ENCODE measurements at places on chromosomes 11 and 22.

DNA sequence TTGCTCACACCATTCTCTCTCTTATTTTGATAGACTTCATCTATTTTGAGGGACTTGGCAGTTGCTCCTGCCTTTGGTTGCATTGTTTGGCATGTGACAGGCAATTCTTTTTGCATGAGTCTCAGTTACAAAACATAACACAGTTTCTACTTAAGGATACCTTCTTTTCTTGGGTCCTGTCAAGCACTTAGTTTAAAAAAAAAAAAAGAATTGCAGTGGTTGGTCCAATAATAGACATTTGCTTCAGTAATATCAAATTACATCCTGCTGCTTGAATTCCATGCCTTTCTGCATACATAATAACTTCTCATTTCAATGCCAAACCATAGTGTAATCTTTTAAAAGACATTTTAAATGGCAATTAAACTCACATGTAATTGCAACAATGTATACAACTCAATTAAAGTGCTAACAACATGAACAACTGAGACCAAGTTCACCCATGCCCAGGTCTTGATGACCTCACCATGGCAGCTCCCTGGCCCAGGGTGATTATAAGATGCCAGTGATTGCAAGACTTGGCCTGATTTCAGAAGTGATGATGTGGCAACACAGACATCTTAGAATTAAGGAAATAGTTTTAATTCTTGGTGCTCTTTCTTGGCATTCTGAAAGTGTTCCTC is 32.2 kb upstream of the PLET1 start:
- no peak for DNase-seq

- no peak for DNase-seq
These were observed 59.4 kb upstream of the HMGXB4 start for GRCh38 chr22:35197886-35198285.

GRCh38 chr11:47485107-47485506 is 36.2 kb upstream of the RAPSN start:
- DNase-seq = no peak

DNA sequence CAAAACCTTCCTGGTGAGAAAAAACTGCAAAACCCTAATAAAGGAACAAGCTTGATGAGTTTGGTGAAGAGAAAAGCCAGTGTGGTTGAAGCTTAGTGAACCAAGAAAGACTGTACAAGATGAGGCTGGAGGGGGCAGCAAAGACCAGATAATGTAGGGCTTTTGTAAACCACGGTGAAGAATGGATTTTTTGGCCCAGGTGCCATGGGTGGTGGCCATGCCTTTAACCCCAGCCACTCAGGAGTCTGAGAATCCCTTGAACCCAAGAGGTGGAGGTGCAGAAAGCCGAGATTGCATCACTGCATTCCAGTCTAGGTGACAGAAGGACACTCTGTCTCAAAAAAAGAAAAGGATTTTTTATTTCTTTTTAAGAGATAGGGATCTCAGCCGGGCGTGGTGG is 5.0 kb upstream of the ZDHHC5 start:
- DNase-seq = no peak

DNA sequence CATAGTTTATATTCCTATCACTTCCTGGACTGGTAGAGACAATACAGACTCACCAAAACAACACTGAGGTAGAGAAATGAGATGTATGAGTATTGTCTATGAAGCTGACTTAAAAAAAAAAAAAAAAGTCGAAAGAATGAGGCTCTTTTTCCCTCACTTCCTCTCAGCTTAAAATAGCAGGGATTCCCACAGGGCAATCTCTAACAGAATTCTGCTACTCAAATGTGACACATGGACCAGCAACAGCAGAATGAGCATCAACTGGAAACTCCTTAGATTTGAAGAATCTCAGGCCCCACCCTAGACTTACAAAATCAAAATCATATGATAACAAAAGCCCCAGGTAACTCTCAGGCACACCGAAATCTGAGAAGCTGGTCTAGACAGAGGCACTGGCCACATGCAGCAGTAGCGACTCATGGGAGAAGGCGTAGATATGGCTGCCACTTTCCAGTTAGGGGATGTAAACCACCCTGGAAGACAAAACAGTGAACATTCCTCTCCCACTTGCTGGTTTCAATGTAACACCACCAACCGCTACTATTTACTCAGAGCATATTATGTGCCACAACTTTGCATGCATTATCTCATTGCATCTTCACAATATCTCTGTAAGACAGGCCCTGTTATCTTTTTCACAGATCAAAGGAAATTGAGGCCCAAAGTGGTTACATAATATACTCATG is 128.0 kb downstream of the RBFOX2 start:
- DNase-seq = no peak

DNA sequence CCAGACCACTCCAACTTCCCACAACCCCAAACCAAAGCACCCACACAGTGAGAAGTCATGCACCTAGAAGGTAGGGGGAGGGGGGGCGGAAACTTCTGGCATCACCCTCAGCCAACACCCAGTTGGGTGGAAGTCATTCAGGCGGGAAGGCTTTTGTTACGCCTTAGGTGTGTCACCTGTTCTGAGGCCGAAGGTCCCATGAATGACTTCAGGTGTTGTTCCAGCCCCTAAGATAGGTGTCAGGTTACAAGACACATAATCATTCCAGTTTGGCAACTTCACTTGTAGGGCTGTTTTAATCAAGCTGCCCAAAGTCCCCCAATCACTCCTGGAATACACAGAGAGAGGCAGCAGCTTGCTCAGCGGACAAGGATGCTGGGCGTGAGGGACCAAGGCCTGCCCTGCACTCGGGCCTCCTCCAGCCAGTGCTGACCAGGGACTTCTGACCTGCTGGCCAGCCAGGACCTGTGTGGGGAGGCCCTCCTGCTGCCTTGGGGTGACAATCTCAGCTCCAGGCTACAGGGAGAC is at the start of gene TMPRSS4:
TSS of gene TMPRSS4 (plus strand) at position 325 of the 528 bp plus-strand sequence. CDS start 225 bp downstream, outside the sequence.
- no peak for DNase-seq

GRCh38 chr11:102419181-102419580 is 33.4 kb downstream of the TMEM123 start:
- DNase-seq = no peak

DNA sequence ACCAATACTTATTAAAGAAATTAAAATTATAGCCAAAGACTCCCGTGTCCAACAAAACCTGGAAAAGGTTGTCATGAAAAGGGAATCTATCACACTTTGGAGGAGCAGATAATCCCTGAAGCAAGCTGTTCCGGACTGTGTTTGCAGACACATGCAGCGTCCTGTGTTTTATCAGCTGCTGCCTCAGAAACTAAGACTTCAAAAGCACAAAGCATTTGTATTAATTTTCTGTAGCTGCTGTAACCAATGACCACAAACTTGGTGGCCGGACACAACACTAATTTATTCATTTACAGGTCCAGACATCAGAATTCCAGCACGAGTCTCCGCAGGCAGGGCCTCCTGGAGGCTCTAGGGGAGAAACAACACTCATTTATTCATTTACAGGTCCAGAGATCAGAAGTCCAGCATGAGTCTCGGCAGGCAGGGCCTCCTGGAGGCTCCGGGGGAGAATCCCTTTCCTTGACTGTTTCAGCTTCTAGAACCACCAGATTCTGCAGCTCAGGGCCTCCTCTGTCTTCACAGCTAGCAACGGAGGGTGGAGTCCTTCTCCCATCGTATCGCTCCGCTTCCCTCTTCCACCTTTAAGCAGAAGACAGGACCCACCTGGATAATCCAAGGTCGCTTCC is 465.3 kb downstream of the BRD1 start:
- DNase-seq = no peak

GRCh38 chr22:47293368-47294221 is 531.1 kb downstream of the TBC1D22A start:
- no peak for DNase-seq

DNA sequence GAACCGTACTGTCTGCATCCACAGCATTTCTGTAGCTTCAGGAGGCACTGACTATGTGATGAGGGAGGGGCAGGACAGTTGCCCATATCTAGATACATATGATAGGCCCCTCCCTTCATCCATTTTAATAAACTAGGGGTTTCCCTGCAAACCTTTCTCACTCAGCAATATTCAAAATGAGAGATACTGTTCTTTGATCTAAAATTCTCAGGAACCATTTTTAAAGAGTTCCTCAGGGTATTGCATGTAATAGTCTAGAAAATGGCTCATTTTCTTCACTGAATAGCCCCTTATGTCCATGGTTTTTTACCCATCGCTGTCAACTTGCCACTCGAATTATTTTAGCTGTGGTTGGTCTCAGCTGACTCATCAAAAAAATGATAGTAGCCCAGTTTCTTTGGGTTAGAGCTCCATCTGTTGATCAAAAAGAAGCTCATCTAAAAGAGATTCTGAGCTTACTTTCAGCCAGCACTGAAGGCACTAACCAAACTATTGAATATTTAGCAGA is 37.0 kb upstream of the DNAJB7 start:
- DNase-seq = no peak

GRCh38 chr11:35116762-35117640 is 22.0 kb upstream of the CD44 start:
- no peak for DNase-seq

DNA sequence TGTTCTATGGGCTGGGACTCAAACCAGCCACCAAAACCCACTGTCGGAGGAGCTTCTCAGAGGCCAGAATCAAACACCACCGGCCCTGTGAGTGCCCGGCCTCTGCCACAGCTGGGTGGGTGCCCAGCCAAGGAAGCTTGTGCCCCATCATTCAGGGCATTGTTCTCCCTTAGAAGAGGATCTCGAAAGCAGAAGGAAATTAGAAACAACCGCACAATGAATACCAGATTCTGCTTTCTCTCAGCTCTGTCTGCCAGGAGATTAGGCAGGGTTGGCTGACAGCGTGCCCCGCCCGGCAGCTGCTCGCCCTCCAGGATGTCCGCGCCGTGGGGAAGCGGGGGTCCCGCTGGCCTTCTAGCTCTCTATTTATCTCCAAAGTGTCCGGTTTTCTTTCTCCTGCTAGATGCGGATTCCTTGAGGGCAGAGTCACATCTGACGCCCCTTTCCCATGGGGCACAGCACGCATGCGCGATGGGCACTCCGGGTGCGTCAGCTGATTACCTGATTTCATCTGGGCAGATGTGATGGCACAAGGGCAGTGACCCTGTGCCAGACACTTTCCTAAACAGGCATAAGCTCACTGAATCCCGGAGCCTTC is 25.5 kb downstream of the SCGB1A1 start:
- DNase-seq = no peak

DNA sequence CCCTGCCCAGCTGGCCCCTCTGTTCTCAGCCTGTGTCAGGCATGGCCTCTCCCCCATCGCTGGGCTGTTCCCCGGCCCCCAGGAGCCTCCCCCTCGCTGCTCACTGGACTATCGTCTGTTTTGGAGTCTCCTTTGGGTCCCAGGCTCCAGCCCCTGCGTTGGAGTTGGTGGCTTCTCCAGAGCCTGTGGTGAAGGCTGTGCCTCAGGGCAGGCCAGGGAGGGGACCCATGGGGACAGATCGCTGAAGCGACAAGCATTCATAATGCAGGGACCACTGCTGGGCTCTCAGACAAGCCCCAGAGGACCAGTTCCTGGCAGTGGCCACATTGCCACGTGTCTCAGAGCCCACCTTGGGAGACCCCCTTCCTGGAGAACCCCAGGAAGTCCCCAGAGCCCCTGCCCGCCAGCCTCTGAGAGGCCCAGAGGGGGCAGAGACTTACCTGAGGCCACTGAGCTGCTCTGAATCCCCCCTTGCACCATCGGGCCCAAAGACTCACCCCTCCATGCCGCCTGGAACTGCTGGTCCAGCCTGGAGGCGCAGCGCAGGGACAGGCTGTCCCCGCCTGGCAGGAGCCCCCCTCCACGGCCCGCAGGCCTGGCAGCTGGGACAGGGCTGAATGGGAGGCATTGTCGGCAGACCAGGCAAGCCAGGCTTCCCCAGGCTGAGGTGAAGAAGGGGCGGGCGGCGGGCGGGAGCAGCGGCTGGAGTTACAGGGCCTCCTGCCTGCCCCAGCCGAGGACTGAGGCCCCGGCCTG is at the start of gene CHADL:
TSS of gene CHADL (minus strand) at position 555 of the 756 bp plus-strand sequence. CDS start at position 505, 50 bp downstream.
- DNase-seq = no peak

- DNase-seq = no peak
These were observed 34.6 kb downstream of the OTOG start for GRCh38 chr11:17581732-17582053.

- DNase-seq = no peak
These were observed 34.4 kb upstream of the HEPHL1 start for GRCh38 chr11:93986716-93987115.

Measured in stimulated activated CD8-positive, alpha-beta memory T cell treated with anti-CD3 and anti-CD28 coated beads, Interleukin-2, amount 100 ng/mL, for 1 hour (primary cell).